ENCODE measurements at places on chromosomes 16 and 17.
A peak's percentile ranks its signal among the peaks of the same experiment; 100 is the strongest.

- no peak for DNase-seq
Measured at GRCh38 chr17:45292696-45293412, 24.0 kb downstream of the MAP3K14 start.

GRCh38 chr16:75718452-75718851 is 7.8 kb downstream of the CPHXL start:
- no peak for DNase-seq

DNA sequence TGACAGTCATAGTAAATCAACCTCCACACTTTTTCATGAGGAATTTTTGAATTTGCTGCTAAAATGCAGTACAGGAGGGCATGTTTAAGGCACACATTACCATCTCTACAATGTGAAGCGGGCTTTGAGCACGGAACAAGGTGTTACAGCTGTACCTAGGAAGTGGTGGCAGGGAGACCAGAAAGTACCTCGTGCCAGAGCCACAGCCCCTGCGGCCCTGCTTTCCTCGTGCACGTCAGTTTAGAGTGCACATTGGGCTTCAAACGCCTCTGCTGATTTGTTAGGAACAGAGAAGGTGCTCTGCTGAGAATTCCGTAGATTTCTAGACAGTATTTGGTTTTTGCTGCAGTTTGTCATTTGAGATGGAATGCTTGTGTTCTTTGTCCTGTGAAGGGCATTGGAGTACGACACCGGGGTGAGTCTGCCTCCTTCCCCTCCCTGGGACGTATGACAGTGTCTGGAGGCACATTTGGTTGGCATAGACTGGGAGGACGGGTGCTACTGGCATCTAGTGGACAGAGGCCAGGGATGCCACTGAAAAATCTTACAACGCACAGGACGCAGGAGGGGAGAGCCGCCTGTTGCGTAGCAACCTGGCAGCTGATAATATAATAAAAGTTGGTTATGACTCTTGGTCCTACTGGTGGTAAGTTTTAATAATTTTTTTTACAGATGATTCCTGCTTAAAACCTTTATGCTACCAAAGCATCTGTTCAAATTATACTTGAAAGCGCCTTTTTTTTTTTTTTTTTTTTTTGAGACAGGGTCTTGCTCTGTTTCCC is 9.1 kb downstream of the FOXK2 start:
- peak; percentile 42 for DNase-seq

- DNase-seq = peak; percentile 97
Measured at GRCh38 chr17:10033959-10034358, 128.9 kb upstream of the RCVRN start.

- peak; percentile 88 for DNase-seq
Measured at GRCh38 chr17:40358323-40359038, 6.1 kb downstream of the GJD3 start.

DNA sequence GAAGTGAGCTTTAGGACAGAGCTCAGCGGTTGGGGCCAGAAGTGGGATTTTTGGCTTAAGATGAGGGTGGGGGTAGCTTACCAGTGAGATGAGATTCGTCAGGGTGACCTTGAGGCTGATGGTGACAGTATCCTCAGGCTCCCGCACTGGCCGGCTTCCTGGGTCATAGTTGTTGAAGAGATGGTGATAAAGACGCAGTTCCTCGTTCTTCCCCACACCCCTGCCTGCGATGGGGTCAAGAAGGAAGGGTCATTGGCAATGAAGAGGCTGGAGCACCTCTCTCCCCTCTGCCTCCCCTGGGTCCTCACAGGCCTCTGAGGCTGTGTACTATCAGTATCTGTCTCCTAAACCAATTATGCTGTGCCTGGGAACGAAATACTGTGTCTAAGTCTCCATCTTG is 358 bp downstream of the CHRNE start:
- no peak for DNase-seq

DNA sequence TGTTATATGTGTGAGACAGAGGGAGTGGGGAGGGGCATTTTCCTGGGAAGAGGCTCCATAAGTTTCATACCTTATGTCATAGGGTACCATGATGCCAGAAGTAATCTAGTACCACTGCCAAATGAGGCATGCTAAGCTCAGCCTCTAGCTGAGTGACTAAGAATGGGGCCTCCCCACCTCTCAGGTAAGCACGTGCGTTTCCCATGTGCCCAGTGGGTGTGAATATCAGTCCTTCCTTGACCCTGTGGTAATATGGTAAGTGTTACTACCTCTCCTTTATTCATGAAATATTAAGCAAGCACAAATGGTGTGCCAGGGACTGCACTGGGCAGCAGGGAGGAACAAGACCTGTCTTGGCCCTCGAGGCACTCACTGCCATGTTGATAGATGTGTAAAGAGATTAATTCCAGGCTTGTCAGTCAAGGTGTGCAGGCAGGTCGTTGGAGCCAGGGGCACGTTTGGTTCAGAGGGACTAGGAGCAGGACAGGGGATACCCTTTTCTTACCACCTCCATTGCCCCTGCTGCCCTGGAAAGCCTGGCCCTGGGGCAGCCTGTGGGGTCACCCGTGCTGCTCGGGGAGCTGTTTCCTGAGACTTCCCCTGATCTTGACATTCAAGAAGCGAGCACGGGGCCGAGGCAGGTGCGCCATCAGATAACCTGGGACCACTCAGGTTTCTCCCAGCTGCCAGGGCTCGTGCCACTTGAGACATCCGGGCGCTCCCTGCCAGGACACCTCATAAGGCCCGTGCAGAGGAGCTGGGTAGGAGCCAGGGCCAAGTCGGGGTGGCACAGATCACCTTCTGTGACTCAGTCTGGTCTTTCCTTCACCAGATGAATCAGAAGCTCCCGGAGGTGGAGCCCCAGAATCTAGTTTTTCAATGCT is 8.8 kb downstream of the RSAD1 start:
- no peak for DNase-seq

- DNase-seq = peak; percentile 47
Measured at GRCh38 chr17:76995387-76996105, 127.3 kb downstream of the MGAT5B start.

- no peak for DNase-seq
Measured at GRCh38 chr17:69819316-69820087, 255.5 kb upstream of the KCNJ16 start.

GRCh38 chr17:45578516-45579455 is 88.3 kb upstream of the PLEKHM1 start:
- peak; percentile 25 for DNase-seq

GRCh38 chr16:78284957-78285434 is 185.5 kb downstream of the WWOX start:
- no peak for DNase-seq

- no peak for DNase-seq
Measured at GRCh38 chr17:68854452-68854851, 100.7 kb downstream of the ABCA8 start.

GRCh38 chr17:70636517-70637133 is 467.3 kb downstream of the KCNJ2 start:
- DNase-seq = peak; percentile 38

DNA sequence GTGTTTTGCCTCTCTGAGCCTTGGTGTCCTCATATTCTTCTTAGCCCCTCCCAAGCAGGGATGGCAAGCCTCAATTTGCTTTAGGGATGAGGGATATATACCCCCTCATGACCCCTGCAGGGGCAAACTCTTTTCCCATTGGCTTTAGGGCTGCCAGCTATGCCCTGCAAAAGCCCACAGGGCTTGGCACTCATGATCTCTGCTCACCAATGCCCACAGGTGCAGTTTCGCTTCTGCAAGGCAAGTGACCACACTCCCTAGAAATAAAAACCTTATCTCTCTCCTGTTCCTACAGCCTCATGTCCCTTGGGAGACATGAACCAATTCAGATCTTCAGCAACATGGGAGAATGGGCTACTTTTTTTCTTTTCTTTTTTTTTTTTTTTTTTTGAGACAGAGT is 8.8 kb downstream of the BEAN1 start:
- DNase-seq = peak; percentile 54

GRCh38 chr16:47470810-47471209 is 9.7 kb downstream of the PHKB start:
- no peak for DNase-seq

DNA sequence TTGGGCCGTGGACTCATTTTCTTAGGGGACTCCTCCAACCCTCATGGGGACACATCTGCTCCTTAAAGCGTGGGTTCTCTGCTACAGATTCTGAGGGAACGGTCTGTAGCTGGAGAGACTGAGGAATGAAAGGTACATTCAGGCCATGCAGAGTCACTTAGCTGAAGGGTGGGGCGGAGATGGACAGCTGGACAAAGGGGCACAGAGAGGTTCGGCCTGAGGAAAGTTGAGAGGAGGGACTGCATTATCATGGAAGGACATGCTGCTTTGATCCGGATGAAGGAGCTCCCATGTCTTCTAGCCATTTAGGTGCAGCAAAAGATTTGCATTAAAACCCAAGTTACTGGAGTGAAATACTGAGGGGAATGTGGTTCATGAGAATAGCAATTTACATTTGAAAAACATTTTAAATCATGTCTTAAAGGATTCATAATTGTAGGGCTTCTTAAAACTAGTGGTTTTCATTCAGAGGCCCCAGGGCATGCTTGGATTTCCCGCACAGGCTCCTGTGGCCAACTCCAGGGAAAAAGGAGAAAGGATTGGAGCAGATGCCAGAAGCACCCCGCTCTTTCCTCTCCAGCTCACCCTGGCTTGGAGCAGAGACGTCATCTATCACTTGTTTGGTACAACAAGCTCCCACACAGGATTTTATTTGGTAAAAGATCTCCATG is 54.2 kb downstream of the CDRT4 start:
- DNase-seq = no peak

- DNase-seq = peak; percentile 43
Measured at GRCh38 chr17:80663781-80664206, 119.2 kb downstream of the RPTOR start.

DNA sequence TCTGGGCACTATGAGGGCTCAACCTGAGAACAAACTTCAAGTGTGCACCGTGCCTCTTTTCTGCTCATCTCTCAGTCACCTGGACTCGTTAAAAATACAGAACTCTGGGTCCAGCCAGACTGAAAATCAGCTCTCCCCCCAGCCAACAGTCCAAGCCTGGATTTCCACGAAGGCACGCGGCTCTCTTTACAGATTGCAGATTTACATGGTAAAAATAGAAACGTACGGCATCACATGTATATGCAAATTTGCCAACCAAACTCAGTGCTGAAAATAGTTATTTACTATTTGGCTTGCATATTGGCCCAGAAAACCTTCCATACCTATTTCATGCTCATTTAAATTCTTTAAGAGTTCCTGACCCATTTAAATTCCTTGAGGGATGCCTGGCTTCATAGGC is 315.8 kb downstream of the MAF start:
- no peak for DNase-seq

GRCh38 chr16:4597174-4597573 is 17.5 kb downstream of the UBALD1 start:
- DNase-seq = no peak

GRCh38 chr16:20271893-20272292 is 55.4 kb downstream of the GP2 start:
- DNase-seq = peak; percentile 12

- no peak for DNase-seq
Measured at GRCh38 chr17:43085474-43085873, 39.7 kb downstream of the BRCA1 start.

GRCh38 chr16:85541181-85541580 is 71.9 kb upstream of the GSE1 start:
- no peak for DNase-seq

- DNase-seq = no peak
Measured at GRCh38 chr17:28381141-28381825, 9.8 kb downstream of the SARM1 start.

GRCh38 chr17:81121841-81122733 is 43.2 kb upstream of the PVALEF start:
- no peak for DNase-seq

- DNase-seq = no peak
Measured at GRCh38 chr16:14369734-14370598, 260.1 kb downstream of the PARN start.

DNA sequence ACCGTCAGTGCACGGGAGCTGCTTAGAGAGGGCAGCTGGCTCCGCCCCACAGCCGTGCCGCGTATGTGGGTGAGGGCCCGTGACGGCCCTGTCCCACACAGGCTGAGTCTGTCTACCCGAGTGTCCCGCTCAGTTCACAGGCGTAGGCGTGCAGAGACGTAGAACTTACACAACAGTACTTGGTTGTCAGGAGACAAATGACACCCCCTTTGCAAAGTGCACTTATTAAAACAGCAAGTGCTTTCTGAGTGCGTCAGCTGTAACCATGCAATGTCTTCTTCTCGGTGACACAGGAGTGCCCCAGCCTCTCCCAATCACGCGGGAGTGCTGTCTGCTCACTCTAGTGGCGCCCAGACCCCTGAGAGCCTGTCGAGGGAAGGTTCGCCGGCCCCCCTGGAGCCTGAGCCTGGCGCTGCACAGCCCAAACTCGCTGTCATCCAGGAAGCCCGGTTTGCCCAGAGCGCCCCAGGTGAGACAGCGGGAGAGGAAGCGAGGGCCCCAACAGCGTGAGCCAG is 64.2 kb downstream of the FOXK2 start:
- DNase-seq = no peak
